G401 (cell line): ENCODE measurements at places on chromosomes 11 and 22.

- peak; percentile 50 for DNase-seq
These were observed 4.4 kb downstream of the TMEM258 start for GRCh38 chr11:61787928-61788491.

DNA sequence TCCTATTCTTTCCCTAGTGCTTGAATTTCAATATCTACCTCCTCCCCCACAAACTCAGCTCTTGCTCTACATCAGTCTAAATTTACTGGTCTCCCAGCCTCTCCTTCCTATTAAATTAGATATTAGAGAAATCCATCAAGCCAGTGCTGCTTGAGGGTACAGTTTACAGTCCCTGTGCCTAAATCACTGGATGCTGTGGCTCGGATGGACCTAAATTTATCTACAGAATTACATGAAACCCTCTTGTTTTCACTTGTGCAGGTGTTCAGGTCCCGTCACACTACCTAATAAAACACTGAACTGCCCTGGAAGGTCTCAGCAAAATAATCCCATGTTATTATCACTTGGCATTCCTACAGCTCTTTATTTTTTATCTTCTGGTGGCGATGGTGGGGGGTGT, 134.7 kb upstream of the E2F8 start:
- no peak for DNase-seq

DNA sequence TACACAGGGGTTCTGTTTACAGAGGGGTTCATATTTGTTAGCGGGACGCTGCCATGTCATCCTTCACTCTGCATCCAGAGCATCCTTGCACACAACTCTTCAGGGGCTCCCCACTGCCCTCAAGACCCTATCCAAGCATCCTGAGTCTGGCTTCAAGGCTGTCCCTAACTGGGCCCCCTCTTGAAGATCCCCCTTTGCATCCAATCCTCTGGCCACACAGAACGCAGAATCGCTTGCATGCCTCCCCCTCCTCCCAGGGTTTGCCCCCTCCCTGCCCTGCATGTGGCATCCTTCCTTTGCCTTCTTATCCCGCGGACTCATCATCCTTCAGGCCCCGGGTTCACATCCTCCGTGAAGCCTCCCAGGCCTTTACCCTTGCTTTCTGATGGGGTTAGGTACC, 18.6 kb downstream of the C1QTNF6 start:
- no peak for DNase-seq

GRCh38 chr11:48114740-48115139, 101.9 kb upstream of the OR4B1 start:
- no peak for DNase-seq

DNA sequence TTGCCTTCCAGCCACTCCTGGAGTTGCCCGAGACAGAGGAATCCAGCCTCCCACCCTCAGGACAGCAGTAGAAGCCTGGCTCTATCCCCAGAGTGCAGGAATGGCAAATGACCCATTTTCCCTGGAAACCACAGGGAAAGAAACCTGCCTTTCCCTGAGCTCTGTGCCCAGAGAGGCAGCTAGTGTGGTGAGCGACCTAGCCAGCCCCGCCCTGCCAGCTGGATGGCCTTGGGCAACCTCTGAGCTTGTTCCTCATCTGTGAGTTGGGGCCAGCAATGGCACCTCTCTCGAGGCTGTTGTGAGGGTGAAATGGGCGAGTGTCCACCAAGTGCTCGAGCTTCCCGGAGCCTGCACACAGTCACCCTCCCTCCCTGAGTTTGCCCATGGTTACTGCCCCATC, 3.7 kb downstream of the OMP start:
- DNase-seq: peak; percentile 61

GRCh38 chr22:49010070-49010863, 817.4 kb downstream of the BRD1 start:
- no peak for DNase-seq

DNA sequence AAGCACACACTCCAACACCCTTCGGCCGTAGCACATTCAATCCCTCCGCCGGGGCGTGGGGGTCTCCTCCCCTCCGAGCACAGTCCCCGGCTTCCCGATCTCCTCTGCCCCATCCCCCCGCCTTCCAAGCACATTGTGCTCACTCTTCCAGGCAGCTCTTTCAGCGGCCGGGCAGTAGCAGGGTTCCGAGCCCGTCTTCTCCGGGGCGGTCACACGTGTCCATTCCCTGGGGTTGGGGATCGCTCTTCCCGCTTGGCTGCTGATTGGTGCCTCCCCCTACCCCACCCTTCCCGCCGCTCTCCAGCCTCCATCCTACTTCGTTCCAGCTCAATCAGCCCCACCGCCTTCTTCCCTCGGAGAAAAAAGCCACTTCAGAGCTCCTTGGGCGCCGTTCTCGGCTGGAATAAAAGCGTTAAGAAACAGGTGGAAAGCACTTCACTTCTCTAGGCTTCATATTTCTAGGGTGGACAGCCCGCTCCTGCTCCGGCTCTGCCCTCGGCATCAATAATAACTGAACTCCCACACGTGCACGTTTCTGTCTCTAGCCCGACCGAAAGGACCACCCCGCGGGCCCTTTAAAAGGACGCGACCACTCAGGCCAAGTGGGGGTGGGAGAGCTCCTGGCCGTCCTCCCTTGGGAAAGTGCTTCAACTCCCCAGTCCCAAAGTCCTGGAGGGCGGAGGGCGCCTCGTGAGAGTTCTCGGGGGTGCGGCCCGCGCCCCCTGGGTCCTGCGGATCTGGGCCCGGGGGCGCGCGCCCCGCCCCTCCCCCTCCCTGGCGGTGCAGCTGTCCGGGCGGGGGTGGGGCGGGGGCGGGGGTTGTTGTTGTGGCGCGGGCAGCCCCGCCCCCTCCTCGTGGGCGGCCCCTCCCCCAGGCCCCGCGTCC, 464 bp upstream of the CECR2 start:
- peak; percentile 73 for DNase-seq

DNA sequence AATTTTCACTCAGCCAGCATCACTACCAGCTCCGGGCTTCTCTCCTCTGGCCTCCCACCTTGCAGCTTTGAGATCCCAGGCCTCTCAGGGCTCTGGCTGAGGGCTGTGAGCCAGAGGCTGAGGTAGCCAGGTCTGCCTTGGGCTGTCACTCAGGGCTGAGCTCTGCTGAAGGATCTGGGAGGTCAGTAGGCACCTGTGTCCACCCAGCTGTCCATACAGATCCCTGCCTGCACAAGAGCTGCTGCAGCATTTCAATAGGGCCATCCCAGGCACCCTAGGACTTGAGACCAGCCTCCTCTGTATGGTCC, 12.6 kb downstream of the KCNQ1OT1 start:
- no peak for DNase-seq

DNA sequence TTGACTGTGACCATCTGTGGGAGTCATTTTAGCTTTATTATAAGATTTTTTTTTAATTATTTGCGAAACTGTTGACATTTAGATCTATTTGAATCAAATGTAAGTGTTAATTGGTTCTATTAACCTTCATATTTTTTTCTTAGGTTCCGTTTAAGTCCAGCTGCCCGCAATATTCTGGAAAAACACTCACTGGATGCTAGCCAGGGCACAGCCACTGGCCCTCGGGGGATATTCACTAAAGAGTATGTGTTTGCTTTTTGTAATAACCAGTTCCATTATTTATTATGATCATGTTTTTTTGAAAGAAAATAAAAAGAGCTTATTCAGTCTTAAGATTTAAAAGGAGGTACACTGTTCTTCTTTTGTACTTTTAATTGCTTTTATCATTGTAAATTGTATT, 43.9 kb downstream of the PDHX start:
- DNase-seq: peak; percentile 37

DNA sequence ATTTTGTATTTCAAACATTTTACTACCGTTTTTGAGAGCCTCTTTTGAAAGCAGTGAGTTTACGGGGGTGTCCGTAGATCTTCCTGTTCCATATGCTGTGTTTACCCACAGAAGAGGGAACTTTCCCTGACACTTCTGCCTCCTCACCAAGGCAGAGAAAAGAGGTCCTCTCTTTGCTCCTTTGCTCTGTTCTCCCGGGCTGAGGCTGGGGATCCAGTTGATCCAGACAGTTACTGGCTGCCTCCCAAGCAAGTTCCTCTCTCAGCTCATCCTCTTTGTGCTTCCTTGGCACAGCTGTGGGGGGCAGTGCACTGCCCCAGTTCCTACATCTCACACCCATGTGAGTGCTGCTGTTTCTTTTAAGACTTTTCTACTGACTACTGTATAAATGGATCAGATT, 813.7 kb downstream of the NTM start:
- no peak for DNase-seq

- no peak for DNase-seq
These were observed 315 bp upstream of the TRPC6 start for GRCh38 chr11:101584129-101584515.

DNA sequence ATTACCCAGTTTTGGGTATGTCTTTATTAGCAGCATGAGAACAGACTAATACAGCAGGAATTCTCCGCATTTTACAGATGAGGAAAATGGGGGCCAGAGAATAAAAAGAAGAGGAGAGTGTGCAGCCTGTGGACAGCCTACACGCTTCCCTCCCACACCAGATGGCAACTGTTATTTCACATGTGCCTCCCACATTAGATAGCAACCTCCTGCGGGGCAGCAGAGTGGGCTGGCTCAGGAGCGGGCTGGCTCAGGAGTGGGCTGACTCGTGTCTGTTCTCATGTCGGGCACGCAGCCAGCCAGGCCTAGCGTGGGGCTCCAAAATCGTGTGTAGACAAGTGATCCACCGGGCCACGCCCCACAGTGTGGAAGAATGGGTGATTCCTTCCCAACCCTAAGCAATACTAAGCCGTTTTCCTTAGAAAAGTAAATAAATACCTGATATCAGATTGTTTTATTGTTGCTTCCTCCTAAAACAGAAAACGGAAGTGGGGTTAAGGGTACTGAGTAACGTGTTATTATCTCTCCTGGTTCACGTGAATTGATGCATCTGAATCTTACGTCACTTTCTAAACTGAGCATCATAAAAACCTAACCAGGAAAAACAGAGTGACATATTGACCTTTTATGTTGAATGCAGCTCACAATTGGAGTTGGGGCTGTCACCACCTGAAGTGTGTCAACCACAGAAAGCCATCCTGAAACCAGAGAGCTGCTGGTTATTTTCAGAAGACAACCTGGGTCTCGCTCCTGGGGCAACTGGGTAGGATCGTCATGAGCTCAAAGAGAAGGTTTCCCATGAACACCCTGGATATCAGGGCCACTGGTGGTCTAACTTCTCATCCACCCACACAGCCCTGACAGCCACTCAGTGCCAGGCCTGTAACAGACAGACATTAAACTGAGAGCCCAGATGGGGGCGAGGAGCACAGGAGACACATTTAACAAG, 3.3 kb downstream of the TTLL1 start:
- no peak for DNase-seq

DNA sequence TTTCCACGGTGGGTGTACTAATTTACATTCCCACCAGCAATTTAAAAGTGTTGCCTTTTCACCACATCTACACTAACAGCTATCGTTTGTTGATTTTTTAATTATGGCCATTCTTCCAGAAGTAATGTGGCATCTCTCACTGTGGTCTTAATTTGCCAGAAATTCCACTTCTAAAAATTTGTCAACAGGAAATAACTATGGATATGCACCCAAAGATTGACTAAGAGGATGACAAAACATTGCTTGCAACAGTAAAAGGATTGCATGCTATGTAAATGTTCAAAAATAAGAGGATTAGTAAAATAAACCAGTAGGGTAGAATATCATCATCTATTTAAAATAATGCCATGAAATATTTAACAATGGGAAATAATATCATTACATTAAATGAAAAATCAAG, 219.5 kb downstream of the DCDC1 start:
- DNase-seq: no peak

DNA sequence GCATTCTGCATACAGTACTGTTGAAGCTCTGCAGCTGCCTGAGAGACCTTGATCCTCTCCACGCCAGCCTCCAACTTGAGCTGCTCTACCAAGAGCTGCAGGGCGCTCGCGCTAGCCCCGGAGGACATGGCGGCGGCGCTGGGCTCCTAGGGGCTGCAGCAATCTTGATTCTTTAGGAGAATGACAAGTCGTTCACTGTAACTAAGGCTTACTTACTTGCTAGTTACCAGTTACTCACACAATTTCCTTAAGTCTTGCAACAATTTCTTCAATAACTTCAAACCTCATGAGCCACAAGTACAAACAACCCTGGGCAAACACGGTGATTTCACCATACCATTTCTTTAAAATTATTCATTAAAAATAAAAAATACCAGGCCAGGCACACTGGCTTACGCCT, 21.9 kb downstream of the SBF2 start:
- DNase-seq: no peak

DNA sequence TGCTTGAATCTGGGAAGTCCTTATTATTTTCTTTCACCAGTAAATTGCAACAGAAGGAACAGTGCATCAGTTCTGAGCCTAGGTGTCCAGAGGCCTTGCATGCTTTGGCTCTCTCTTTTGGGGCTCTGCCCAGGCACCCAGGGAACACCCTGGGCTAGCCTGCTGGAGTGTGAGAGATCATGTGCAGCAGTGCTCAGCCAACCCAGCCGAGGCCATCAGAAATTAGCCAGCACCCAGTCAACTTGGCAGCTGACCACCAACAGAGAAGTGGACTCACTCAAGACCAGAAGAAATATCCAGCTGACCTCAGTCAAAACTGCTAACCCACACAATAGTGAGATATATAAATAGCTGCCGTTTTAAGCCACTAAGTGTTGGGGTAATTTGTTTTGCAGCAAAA, 11.2 kb upstream of the P4HA3 start:
- peak; percentile 51 for DNase-seq

DNA sequence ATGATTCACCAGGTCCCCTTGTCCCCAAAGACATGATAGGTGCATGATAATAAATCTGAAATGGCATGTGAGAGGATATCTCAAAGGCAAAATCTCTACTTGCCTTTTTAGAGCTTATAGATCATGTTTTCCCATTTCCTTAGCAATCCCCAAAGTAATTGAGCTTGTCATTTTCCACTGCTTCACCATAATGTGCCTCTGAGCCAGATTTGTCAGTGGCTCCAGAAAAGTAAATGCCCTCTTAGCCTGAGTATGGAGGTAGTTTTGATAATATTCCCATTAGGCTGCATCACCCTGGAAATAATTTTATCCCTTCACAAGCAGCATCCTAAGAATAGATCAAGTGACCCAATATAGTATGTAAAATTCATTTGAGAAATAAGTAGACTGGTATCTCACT, 36.7 kb upstream of the ADSL start:
- DNase-seq: no peak

GRCh38 chr11:75141166-75141565, 9.7 kb upstream of the SLCO2B1 start:
- no peak for DNase-seq

DNA sequence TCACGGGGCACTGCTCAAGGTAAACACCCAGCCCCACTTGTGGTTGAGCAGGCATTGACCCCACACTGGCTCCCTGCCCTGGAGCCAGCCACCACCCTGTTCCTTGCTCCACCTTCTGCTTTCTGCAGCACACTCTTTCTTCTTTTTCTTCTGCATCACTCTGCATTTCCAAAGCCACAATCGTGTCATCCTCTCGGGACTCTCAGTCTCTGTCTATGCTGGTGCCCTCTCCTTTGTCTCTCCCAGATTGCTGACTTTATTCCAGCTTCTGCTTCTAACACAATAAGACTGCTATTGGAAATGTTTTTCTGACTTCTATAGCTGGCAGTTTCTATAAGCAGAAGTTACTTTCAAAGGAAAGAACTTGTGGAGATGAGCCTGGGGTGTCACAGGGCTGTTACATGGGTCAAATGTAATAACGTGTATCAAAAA, 14.4 kb downstream of the GRAP2 start:
- DNase-seq: no peak

GRCh38 chr22:17869285-17870096, 95.2 kb upstream of the BID start:
- DNase-seq: peak; percentile 94

GRCh38 chr11:35090125-35090524, 48.8 kb upstream of the CD44 start:
- DNase-seq: no peak
